Posterior cingulate gyrus (tissue), 11 donors: ENCODE measurements at places on chromosomes 4 and X.

GRCh38 chrX:123504630-123505270 is 228.1 kb downstream of the THOC2 start:
- no peak for DNase-seq

GRCh38 chr4:15054541-15054940 is 52.3 kb downstream of the CPEB2 start:
- DNase-seq = no peak

- DNase-seq = no peak
Observed at GRCh38 chr4:88028946-88029345, 21.5 kb downstream of the PKD2 start.

GRCh38 chr4:160406263-160406825 is 1303.5 kb downstream of the RAPGEF2 start:
- DNase-seq = no peak

- no peak for DNase-seq
Observed at GRCh38 chr4:189232274-189232673, 708.4 kb upstream of the FRG1 start.

- no peak for DNase-seq
Observed at GRCh38 chr4:140163029-140163810, 9.2 kb upstream of the MAML3 start.

- no peak for DNase-seq
Observed at GRCh38 chrX:38850807-38851544, 49.7 kb downstream of the MID1IP1 start.

GRCh38 chr4:165060938-165061337 is 7.3 kb downstream of the TRIM75 start:
- DNase-seq = no peak

GRCh38 chr4:151808542-151808941 is 47.7 kb upstream of the GATB start:
- no peak for DNase-seq

- DNase-seq = no peak
Observed at GRCh38 chrX:148695255-148695654, 194.8 kb downstream of the AFF2 start.

GRCh38 chrX:40094041-40094899 is 3.5 kb downstream of the BCOR start:
- DNase-seq = no peak

DNA sequence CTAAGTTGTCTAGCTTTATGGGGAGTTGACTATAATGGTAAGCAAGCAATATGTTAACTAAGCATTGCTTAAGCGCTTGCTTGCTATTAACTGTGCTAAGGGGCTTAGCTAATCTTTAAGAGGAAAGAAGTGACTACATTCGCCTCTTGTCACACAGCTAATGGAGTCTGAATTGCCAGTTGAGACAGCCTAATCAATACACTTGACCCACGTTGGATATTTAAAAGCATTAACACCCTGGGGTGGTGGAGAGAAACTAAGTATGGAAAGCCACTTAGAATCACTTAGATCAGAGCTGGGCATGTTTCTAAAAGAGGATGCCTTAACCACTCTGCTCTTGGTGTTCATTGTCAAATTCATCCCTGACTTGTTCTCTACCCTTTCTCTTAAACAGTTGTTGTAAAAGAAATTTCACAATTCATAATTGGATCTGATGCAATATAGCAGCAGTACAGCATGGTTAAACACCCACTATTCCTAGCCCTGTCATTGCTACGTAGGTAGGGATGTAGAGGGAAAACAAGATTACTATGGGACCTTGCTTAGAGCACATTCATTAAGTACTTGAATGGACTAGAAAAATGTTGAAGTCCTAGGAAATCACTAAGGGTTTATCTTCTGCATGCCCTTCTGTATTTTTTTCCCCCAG is 3.5 kb downstream of the ZAR1 start:
- no peak for DNase-seq

GRCh38 chr4:168604496-168605373 is 107.9 kb downstream of the PALLD start:
- no peak for DNase-seq

- DNase-seq = no peak
Observed at GRCh38 chrX:22206781-22207180, 65.9 kb upstream of the CBLL2 start.

GRCh38 chr4:83054928-83055327 is 19.9 kb downstream of the COPS4 start:
- DNase-seq = no peak

- DNase-seq = no peak
Observed at GRCh38 chrX:68261060-68261672, 172.1 kb downstream of the OPHN1 start.
